ENCODE measurements at places on chromosomes 6 and 20.

DNA sequence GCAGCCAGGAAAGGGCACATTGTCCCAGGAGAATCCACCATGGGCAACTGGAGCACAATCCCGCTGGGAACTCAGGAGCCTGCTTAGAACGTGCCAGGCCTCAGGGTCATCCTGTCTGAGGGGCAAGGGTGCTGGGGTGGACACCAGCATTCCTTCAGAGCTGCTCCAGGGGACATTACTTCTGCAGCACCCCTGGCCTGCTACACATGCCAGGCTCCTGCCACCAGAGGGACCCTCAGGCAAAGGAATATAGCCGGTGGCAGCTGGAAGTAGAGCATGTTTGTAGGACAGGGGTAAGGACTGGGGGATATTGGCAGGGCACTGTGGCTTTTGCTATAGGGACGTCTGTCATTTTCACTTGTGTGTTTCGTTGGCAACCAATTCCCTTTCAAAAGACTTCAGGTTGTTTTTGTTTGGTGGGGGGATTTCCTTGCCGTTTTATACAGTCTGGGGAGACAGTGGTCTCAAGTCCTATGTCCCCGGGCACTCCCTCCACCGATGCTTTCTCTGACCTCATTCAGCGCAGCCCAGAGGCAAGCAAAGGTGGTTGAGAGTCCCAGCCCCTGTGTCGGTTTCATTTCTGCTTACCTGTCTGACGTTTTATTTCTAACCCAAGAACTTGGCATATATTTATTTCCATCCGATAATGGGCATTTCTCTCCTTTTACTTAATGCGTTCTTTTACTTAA lies 130.8 kb downstream of the JPH2 start:
- peak; percentile 26 for DNase-seq

GRCh38 chr20:25286917-25287316 lies 39.0 kb downstream of the PYGB start:
- no peak for DNase-seq

DNA sequence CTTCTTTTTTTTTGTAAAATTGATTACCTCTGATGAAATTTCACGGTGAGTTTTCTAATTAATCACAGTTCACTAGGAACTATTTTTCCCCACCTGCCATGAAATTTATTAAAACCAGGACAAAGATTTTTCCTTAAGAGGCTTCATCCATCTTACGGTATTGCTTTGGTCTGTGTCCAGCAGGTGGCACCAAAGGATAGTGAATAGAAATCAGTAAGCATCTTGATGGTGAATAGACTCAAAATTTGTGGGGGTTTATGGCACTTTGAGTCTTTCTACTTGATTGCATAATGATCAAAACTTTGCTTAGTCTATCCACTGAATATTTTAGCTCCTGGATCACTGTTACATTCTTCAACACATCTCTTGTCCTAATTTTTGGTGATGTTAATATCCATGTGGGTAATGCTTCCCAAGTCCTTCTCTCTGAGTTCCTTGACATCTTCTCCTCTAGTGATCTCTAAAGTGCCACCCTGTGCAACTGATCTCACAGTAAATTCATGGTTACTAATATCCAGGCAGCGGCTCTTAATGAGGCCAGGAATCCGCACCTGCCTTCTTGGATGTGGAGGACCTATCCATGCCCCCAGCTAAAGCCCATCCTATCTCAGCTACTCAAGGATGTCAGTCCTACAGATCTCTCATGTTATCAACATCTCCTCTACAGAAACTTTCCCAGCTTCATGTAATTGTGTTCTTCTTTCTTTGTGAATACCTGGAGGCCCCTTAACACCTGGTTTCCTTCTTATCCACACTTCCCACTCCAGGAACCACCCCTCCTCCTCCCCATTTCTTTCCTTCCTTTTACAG lies 54.5 kb downstream of the STMND1 start:
- peak; percentile 82 for DNase-seq

- DNase-seq, result no peak
These were observed 245.8 kb downstream of the ESR1 start for GRCh38 chr6:152053332-152053731.

DNA sequence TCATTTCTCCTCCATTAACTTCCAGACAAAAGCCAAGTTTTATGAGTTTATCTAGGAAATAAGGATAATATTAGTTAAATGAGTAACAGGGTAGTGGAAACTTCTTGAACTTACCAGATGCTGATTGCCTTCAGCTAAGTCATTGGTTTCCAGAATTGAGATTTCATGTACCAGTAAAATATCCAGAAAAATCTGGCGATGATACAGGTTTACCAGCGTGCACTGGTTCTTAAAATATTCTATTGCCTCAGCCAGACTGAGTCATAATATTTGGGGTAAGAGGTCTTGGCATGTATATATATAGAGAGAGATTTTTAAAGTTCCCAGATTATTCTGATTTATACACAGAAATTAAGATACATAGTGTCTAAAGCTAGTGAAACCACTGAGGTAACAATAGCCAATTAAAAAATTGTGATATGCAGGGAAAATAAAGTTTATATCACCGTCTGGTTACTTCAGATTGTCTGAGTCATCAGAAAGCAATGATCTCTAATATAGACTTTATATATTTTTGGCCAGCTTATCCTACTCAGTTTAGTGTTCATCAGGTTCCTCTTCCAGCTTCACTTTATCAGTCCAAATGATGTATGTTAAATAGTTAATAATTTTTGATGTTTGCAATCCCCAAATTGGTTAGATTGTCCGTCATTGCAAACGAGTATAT lies 39.5 kb upstream of the SDHAF4 start:
- DNase-seq, result no peak

- DNase-seq, result peak; percentile 21
These were observed 5.9 kb downstream of the TMEM63B start for GRCh38 chr6:44133003-44133931.

- DNase-seq, result peak; percentile 6
These were observed 74.0 kb downstream of the GRM4 start for GRCh38 chr6:34071884-34072379.

GRCh38 chr6:44036196-44036595 lies 91.1 kb downstream of the MRPL14 start:
- no peak for DNase-seq

GRCh38 chr6:11398451-11399326 lies 138.9 kb upstream of the TMEM170B start:
- DNase-seq, result no peak

DNA sequence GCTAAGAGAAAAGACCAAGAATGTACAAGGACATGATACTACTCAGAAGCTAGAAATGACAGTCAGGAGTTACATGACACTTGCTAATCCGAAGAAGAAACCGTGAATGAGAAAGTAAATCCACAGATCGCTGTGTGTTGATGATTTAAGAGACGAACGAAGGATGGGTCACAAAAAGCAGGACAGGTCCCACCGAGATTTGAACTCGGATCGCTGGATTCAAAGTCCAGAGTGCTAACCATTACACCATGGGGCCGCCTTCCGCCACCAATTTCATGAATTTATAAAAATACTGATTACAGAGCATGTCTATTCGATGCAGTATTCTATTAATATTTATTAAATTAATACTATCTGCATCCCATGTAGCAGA lies 54.0 kb upstream of the BTN3A2 start:
- peak; percentile 47 for DNase-seq

- DNase-seq, result no peak
These were observed 150.8 kb downstream of the GRIK2 start for GRCh38 chr6:101544286-101544685.

- no peak for DNase-seq
These were observed 40.5 kb downstream of the HMGN3 start for GRCh38 chr6:79193971-79194370.

GRCh38 chr6:149895048-149895590 lies 2.8 kb downstream of the RAET1E start:
- DNase-seq, result peak; percentile 34

DNA sequence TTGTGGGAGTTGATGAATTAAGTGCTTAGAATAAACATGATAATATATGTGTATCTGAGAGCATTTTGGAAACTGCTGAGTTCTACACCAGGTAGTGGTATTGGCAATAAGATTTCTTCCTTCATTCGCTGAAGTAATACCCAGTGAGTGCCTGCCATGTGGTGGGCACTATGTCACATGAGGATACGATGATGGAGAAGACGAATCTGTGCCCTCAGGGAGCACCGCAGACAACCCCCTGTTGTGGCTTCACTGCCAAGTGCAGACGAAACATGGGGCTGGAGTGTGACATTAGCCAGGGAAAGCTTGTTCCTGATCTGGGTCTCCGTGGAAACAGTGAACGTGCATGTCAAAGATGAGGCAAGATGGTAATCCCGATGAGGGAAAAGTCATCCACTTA lies 7.9 kb downstream of the ZNF76 start:
- no peak for DNase-seq

DNA sequence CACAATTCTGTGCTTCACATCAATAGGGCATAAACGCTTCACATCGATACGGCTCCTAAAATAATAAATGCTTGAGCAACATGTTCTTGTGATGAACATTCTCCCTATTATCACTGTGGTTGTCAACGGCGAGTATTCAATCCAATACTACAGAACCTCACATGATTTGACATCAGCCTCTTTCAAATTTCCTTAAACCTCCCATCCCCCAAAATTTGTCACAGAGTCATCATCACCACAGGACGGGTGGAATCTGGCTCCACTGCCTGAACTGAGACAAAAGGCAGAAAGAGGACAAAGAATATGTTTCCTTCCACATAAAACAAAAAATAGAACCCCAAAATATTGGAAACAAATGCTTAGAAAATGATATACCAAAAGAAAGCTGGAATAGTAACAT lies 7.3 kb downstream of the THEMIS start:
- no peak for DNase-seq
